MG63 (cell line): ENCODE measurements at places on chromosomes 3 and 15.

- DNase-seq: no peak
These were observed 144.0 kb downstream of the SEMA6D start for GRCh38 chr15:47861111-47861903.

DNA sequence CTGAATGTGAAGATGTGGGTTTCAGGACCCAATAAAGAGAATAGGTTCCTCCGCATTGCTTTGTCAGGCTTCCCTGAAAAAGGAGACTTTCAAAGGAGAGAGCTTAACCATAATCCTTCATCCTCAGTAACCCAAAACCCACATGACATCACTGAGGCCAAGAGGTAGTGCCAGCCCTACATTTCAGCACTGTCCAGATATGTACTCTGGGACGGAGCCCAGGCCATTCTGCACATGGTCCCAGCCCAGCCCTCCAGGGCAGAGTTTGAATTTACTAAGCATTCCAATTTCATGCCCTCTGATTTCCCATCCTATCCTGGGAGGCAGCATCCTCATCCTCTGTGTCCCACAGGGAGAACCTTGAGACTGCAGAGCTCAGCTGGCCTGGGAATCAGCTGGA is 210.5 kb downstream of the GABRB3 start:
- no peak for DNase-seq

DNA sequence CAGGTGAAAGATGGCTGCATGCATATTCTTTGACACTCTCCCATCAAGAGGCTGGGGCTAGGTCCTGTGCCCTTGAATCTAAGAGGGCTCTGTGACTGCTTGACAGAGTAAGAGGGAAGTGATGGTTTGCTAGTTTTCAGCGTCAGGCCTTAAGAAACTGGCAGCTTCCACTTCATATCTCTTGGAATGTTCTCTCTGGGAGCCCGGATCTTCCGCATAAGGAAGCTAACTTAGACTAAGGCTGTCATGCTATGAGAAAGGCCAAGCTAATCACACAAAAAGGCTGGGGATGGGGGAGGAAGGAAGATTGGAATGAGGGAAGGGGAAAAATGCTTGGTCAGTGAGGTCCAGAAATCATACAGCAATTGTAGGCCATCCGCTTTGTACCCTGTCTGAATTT is 50.0 kb downstream of the MB21D2 start:
- DNase-seq: no peak

DNA sequence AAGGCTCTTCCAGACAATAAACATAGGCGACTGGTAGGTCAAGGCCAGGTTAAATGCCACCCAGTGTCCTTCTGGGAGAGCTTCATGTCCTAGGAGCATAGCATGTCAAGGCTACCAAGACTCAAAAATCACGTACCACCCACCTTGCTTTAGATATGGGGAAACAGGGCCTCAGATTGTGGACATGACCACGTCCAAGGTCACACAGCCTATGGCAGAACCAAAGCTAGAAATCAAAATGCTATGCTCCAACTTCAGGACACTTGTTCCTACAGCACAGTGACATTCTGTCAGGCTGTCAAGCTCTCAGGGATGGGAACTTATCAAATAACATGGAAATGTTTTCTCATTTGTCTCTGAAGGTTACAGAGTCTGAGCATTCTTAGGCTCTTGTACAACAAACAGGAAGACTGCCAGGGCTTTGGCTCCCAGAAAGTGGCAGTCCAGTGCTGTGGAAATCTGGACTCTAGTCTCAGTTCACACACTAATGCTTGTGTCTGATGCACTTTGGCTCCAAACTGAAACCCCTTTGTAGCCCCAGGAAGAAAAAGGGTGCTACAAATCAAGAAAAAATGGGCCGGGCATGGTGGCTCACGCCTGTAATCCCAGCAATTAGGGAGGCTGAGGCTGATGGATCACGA is 170.4 kb upstream of the LPP start:
- DNase-seq: no peak

DNA sequence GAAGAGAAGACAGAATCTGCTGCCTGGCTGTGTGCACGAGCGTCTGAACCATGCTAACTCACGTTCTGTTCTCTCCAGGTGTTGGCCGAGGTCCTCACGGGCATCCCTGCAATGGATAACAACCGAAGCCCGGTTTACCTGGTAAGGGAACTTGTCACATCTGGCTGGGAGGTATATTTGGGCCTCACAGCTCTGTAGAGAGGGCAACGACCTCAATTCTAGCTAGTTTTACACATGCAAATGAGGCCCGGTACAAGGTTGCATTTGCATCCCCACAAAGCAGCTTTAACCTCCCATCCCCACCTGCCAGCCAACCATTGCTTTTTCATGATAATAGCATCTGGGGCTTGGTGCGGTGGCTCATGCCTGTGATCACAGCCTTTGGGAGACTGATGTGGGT is 22.0 kb upstream of the TATDN2 start:
- DNase-seq: no peak

- peak; percentile 43 for DNase-seq
These were observed 991 bp downstream of the SOX2 start for GRCh38 chr3:181712553-181713279.

GRCh38 chr3:16896820-16897219 is 12.1 kb downstream of the PLCL2 start:
- no peak for DNase-seq
